ENCODE measurements at places on chromosomes 3 and 15.

DNA sequence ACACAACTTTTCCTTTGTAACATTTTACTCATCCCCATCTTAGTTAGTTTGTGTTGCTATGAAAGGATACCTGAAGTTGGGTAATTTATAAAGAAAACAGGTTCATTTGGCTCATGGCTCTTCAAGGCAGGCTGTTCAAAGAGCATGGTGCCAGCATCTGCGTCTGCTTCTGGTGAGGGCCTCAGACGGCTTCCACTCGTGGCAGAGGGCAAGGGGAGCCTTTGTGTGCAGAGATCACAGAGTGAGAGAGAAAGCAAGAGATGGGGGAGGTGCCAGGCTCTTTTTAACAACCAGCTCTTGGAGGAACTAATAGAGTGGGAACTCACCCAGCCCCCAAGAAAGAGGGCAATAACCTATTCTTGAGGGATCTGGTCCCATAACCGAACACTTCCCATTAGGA lies 23.1 kb downstream of the PLA2G4F start:
- DNase-seq: no peak

GRCh38 chr3:29764603-29765254 lies 483.9 kb downstream of the RBMS3 start:
- DNase-seq: no peak

GRCh38 chr3:42515391-42515916 lies 13.0 kb downstream of the VIPR1 start:
- DNase-seq: no peak

DNA sequence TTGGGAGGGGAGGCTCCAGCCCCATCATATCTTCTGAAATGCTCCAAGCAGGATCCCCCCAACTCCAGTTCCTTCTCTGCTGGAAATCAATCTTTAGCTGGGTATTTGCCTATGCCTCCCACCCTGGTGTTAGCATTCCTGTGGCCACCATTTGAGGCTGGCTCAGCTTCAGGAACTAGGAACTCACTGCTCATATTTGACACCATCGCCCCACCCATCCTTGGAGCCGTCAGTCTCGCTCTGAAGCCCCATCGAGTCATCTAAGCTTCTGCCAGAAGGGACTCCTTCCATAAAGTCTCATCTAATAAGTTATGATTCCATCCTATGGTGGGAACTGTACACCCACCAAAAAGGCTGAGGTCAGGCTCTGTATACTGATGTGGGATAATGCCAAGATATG lies 26.4 kb downstream of the PRKCD start:
- no peak for DNase-seq

DNA sequence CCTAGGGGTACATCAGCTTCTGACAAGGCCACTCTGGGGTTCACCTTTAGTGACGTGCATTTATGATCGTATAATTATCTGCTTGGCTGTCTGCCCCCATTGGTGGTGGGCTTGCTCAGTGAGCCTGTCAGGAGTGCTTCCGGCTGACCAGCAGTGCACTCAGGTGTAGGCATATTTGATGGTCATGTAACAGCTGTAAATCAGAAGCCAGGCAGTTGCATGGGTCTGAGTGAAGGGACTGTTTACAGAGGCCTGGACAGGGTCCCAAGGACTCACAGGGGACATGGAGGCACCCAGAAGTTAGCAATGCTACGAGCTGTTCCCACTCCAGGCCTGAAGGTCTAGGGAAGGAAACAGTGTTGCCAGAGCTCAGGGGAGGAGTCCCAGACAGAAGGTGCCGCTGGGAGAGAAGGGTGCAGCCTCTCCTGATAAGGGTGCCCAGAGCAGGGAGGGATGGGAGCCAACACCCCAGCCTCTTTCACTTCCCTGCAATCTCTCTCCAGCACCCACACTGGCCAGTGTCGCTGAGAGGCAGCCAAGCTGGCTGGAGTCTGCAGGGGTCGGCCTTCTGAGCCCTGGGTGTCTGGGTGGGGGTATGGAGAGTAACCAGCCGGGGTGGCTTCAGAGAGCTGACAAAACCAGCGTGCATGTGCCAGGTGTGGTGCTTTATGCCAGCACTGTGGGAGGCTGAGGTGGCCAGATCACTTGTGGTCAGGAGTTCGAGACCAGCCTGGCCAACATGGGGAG lies 61.3 kb upstream of the PRR23E start:
- no peak for DNase-seq

DNA sequence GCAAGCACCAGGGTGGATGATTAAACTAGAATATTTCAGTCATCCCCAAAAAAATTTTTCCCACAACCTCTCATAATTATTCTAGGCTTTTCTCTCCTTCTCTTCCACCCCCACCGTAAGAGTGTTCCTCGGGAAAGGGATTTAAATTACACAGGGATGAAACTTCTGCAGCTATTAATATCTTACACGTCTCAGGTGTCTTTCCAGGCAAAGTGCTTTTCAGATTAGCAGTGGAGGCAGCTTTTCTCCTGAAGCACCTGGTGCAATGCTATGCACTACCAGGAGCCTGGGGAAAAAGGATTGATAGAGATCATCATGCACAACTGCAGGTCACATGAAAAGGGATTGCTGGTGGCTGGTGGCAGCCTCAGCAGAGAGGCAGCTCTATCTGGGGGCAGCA lies 250.4 kb downstream of the NTRK3 start:
- no peak for DNase-seq

GRCh38 chr3:121175083-121175482 lies 267.1 kb downstream of the STXBP5L start:
- no peak for DNase-seq

- DNase-seq: no peak
Observed at GRCh38 chr3:43330981-43331380, 44.6 kb downstream of the SNRK start.

GRCh38 chr15:43151688-43152087 lies 18.3 kb downstream of the TMEM62 start:
- no peak for DNase-seq

- DNase-seq: peak; percentile 14
Observed at GRCh38 chr15:78103406-78104118, 11.2 kb downstream of the SH2D7 start.

GRCh38 chr3:129978123-129978522 lies 3.6 kb downstream of the TRH start:
- DNase-seq: no peak

DNA sequence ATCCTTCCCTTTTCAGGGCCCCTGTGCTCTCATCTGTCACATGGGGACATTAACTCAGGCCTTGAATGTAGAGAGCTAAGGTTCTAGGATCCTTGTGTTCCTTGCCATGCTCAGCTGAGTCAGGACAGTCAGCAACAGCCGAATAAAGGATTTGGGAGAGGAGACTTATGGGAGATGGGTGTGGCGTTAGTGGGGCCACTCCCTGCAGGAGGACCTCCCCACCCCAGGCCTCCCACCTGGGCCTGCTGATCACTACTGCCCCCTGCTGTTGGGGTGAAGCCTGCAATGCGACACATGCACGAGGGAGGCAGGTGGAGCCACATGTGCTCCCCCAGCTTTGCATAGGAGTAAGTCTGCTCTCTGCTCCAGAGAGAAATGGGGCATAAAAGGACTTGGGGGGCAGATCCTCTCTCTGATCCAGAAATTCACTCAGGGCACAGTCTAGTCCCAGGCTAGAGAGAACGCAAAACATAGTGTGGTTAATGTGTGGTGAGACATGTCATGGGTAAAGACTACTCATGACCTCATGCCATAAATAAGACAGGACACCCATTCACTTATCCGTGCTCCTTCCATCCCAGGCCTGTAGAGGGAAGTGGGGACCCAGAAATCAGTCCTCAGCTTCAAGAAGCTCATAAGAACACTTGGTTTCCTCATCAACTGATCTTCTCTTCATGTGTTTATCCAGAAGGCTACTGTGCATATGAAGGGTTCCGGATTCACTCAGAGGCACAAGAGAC lies 19.4 kb downstream of the RBP1 start:
- DNase-seq: no peak

GRCh38 chr15:60899322-60899966 lies 329.7 kb downstream of the RORA start:
- DNase-seq: no peak

- DNase-seq: no peak
Observed at GRCh38 chr3:151477591-151478334, 16.9 kb upstream of the IGSF10 start.

GRCh38 chr15:67460521-67460920 lies 60.4 kb upstream of the C15orf61 start:
- no peak for DNase-seq

- DNase-seq: no peak
Observed at GRCh38 chr15:38895326-38896255, 331.0 kb upstream of the RASGRP1 start.

- no peak for DNase-seq
Observed at GRCh38 chr3:64685331-64685799, 2.4 kb downstream of the ADAMTS9 start.

- no peak for DNase-seq
Observed at GRCh38 chr15:74994236-74994635, 1.1 kb upstream of the SCAMP5 start.

GRCh38 chr3:151210676-151211381 lies 7.8 kb upstream of the GPR171 start:
- DNase-seq: no peak

- no peak for DNase-seq
Observed at GRCh38 chr3:146912241-146913015, 307.3 kb upstream of the PLSCR5 start.

- no peak for DNase-seq
Observed at GRCh38 chr3:6551165-6551564, 309.8 kb upstream of the GRM7 start.

DNA sequence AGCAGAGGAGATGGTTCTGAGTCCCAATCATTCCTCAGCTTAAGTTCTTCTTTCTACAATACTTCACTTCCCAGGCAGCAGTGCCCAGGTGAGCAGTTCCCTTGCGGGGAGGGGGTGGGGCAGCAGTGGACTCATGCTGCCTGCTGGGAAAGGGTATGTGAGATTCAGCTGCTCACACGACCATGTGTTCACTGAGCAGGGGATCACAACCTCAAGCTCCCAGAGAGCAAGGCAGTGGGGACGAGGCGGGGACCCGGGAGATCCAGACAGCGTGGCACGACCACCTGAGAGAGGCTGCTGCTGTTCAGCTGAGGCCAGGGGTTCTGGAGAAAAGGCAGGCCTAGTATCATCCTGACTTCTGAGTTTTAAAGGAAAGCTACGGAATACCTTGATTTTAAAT lies 166.6 kb downstream of the XXYLT1 start:
- DNase-seq: no peak

- no peak for DNase-seq
Observed at GRCh38 chr15:79035111-79035601, 55.4 kb downstream of the RASGRF1 start.

- no peak for DNase-seq
Observed at GRCh38 chr3:16723978-16724377, 118.8 kb upstream of the DAZL start.

- DNase-seq: no peak
Observed at GRCh38 chr3:16430717-16431630, 82.5 kb downstream of the RFTN1 start.

- DNase-seq: no peak
Observed at GRCh38 chr15:35648941-35649340, 103.0 kb upstream of the DPH6 start.

DNA sequence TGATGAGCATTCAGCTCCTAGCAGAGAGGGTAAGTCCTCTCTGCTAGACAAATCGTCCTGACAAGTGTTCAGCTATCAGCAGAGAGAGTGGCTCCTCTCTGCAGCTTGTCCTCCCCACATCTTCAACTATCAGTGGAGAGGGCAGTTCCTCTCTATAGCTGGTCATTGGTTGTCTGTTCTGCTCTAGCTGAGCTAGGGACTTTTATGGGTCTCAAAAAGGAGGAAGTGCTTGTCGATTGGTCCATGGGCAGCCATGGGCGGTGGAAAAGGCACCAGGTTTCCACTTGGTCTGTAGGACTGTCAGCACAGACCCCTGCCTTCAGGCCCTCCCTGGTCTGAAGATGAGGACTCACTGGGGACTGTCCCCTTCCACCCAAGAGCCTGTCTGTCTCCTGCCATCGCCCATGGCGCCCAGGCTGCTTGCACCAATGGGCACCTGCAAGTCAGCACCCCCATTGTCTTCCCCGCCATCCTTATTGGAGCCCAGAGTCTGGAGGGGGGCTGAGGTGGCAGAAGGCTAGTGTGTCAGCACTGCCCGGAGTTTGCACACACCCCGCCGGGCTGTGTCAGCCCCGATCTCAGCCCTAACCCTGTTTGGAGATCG lies 264.7 kb downstream of the ZBBX start:
- DNase-seq: no peak

GRCh38 chr3:51408021-51408420 lies 16.9 kb downstream of the RBM15B start:
- DNase-seq: no peak

GRCh38 chr3:8645712-8646111 lies 1.1 kb upstream of the SSUH2 start:
- no peak for DNase-seq

GRCh38 chr3:5123937-5124336 lies 1.8 kb downstream of the ARL8B start:
- DNase-seq: no peak

DNA sequence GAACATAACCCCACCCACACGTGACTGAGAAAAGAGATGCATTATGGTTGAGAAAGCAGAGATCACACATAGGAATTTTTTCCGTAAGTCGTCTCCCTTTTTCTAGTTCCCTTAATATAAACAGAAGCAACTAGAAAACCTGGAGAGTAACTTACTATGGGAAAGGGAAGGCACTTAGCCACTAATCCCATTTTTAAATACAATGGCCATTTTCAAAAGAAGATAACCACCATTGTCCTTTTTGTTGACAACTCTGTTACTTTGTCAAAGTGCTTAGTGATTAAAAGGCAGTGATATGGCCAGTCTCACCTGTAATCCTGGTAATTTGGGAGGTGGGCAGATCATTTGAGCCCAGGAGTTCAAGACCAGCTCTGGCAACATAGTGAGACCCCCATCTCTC lies 184.4 kb upstream of the UMPS start:
- no peak for DNase-seq

DNA sequence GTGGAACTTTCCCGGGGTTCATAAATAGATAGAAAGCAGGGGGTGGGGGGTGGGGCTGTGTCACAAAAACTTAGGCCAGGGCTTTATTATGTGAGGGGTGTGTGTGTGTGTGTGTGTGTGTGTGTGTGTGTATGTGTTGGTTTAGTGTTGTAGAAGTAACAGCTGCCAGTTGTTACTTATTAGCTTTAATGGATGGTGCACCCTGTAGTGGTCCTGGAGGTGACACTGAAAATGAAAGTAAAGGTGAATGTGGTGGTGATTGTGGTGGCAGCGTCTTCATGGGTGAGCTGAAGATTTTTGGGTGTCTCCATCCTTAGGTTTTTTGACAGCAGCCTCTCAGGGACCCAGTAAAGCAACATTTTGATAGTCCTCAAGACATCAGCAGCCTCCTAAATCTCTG lies 449.9 kb downstream of the PDCD6IP start:
- DNase-seq: no peak

- no peak for DNase-seq
Observed at GRCh38 chr15:70327856-70328678, 230.3 kb upstream of the TLE3 start.

GRCh38 chr3:15458212-15458780 lies 30.9 kb downstream of the EAF1 start:
- no peak for DNase-seq
